RKO (cell line): ENCODE measurements at places on chromosomes 16 and 17.
A peak's percentile ranks its signal among the peaks of the same experiment; 100 is the strongest.

DNA sequence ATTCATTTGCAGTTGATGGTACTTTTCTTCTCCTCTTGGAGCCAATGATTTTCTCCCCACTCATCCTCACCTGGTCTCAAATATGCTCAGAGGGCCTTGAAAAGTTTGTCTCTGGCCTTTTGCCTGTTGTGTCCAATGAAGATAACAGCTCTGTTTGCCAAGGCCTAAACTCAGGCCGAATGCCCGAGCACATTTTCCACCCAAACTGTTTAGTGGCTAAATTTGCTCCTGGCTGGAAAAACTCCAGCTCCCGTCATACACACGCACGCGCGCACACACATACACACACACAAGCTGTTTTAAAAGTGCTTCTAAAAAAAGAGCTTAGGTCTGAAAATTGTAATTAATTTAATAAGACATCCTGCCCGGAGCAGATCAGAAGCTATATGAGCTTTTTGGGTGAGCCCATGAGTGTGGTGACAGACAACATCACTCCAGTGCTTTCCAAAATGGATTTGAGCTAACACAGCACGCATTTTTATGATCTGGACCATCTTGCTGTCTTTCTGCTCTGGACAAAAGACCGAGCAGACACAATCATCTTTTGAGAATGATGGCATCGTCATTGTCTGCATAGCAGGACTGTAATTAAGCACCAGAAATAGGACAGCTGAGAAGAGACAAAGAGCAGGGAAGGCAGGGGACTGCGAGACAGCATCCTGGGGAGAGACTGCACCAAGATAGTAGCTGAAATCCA is 48.9 kb downstream of the IRX6 start:
- no peak for DNase-seq

DNA sequence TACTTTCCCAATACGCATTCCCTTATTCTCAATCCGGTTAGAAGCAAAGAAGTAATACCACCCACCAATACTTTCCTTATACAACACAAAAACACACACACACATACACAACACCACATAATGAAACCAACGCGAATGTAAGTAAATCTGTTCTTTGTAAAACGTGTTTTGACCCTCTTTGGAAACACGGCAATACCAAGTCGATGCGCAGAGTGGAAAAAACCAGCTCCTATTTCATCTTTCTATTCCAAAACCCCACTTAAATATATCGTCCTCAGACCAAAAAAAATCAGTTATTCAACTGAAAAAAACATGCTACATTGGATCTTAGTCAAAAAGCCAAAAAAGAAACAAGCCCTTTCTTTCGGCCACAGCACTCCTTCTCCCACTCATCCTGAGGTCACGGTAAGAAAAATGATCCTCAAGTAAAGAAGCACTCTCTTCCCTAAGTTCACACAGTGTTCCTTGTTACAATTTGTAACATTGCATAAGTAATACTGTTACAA is 31.0 kb upstream of the ARL4D start:
- DNase-seq = peak; percentile 93

DNA sequence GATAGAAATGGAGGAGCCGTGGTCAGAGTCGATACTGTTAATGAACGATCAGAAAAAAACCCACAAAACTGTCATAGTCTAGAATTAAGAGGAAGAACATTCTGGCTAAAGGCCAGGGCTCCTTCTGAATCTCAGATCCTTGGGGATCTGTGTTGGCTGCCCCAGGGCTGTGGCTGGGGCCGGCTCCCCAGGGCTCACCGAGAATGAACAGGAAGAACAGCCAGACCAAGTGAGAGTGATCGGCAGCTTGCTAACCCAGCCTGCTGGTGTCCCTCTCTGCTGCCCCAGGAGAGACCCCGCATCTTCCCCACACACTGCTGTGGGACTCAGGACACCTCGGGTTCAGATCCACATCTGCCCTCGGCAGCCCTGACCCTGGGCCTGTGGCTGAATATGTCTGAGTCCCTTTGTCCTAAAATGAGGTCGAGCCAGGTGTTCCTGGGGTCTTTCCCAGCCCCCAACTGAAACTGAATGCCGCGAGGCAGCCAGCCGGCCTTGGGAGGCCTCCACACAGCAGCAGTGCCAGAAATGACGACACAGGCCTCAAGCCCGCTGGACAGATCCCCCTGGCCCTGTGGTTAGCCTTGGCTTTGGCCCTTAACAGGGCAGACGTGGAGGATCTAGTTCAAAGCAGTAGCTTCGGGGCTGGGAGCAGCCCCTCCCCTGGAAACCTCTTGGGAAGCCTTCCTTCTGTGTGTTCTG is 23.9 kb upstream of the CLEC18A start:
- DNase-seq = no peak

- no peak for DNase-seq
Measured at GRCh38 chr17:68853439-68853838, 101.8 kb downstream of the ABCA8 start.

DNA sequence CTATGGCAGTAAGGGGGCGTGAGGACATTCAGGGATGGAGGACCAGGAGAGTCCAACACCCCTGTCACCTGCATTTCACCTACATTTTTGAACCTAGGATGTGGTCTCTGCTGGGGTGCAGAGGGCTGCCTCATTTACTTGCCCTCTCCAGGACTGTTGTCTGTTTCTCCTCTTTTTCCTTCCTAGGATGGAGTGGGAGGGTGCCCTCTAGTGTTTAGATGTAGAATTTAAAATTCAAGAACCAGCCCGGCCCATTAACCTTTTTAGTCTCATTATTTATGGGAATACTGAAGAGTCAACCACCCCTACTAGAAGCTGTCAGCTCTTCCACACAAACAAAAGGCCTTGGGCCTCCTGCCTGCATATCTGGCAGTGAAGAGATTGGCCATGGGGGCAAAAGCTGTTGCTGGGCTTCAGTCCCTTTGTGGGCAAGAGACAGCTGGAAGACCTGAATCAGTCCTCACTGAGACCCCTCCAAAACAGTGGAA is 2.5 kb upstream of the STARD3 start:
- peak; percentile 72 for DNase-seq

DNA sequence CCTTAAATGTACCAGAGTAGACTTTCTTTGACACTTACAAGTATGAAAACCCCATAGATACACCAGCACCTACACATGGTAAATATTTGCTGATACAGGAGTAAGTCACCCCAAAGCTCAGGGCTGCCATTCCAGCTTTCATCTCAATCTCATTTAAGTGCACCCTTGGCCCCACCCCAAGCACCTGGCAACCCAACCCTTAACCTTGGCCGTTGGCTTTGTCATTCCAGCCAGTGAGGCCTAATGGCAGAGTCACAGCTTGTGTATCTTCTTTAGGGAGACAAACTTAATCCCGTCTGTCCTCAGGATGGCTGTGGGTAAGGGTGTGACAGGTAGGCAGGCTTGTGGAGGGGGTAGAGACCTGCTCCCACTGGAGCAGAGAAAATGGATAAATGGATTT is 31.5 kb upstream of the TMEM220 start:
- no peak for DNase-seq

DNA sequence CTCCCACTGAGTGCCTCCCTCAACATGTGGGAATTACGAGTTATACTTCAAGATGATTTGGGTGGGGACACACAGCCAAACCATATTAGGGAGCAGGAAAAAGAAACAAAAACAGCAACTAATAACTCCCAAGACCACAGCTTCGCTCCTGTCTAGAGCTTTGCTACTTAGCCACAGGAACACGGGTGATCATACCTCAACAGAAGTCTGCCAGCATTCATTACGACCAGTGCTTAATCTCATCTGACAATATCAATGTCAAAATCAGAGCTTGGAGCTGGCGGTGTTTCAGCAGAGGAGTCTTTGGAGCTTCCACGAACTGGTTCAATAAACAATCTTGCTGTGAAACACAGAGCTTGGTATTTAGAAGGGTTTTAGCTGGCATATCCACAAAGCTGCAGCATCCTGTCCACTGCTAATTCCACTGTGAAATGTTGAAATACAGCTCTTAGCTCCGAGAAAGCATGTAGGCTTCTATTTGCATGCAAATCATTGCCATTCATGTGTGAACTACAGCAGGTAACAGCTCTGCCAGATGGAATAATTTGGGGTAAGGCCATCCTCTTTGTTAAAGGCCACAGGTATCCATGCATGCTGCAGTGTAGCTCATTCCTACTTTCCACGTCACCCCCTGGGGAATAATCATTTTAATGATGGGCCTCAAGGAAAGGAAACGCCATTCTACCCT is 128.4 kb upstream of the GOT2 start:
- DNase-seq = no peak

- DNase-seq = no peak
Measured at GRCh38 chr17:50871364-50871763, 5.2 kb upstream of the TOB1 start.
